ENCODE measurements at places on chromosomes 4 and X.

DNA sequence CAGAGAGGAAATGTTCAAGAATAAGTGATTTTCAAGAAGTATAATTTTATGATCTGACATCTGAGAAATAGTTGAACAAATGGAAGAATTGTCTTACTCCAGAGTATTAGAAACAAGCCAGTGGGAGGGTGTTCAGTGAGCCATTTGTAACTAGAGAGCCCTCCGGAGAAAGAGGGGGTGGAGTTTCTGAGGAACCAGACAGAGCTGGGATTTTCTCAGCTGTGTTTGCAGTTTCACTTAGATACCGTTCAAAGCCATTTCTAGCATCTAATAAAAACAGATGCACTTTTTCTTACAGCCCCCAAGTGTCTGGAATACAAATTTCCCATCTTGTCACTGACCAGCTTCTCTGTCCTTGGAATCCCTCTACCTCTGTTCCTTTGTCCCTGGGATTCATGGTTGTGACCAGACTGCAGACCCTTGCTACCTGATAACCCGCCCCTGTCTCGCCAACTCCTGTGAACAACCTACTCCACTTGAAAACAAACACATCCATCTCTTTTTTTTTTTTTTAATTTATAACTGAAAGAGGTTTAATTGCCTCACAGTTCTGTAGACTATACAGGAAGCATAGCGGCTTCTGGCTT lies 132.8 kb upstream of the KLF3 start:
- DNase-seq, result no peak

DNA sequence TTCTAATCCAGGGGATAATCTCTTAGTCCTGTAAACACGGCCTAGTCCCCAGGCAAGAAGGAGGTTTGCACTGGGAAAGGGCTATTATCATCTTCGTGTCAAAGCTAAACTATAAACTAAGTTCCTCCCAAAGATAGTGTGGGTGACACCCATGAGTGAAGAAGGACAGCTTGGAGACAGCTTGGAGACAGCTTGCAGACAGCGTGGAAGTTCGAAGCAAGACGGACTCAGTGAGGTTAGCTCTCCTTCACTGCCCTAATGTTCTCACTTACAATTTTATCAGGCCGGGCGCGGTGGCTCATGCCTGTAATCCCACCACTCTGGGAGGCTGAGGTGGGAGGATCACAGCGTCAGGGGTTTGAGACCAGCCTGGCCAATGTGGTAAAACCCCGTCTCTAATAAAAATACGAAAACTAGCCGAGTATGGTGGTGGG lies 19.2 kb upstream of the PLCXD1 start:
- DNase-seq, result no peak

DNA sequence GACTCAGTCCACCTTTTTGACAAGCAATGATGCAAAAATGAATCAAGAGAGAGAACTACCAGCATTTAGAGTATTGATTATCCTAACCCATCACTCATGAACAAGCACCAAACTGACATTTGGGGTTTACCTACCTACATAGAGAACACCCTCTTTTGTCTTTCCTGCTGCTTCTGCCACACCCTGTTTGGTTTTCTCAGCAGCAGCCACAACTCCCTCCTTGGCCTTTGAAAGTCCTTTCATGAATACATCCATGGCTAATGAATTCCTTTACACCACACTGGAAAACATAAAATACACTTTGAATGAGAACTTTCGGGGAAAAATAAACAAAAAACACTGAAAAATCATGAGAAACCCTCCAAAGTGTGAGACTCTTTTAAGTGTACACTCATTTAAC lies 1.5 kb downstream of the SNCA start:
- no peak for DNase-seq

GRCh38 chr4:133102043-133102442 lies 47.1 kb upstream of the PCDH10 start:
- no peak for DNase-seq
